Tibial nerve (tissue), 4 donors: ENCODE measurements at places on chromosomes 16 and 17. TPM values are rescaled to one million over a fixed set of nuclear protein-coding genes. Genes with fewer than 3 reads are reported as not detected.

The KRT38 gene
- total RNA-seq, result not detected

The SULT1A4 gene
- total RNA-seq, result 3.5 TPM

DNA sequence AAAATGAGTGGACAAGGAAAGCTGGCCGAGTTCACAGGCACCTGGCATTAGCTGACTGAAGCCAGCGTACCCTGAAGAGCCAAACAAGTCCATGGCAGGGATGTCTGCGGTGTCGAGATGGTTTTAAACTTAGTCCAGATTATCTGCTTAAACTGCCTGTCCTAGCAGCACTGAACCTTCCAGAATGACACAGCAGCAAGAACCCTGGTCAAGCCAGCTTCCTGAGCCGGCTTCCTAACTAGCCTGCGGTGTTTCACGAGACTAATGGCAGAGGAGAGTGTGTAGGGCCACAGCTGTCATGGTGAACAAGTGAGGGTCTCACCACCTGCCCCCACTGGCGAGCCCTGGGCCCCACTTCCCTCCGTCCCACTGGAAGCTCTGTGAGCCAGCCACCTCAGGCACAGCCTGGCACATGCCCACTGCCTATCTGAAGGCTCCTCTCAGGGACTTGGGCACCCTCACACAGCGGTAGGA lies 28.8 kb upstream of the MTSS2 start:
- no peak for DNase-seq

GRCh38 chr16:17166095-17166494 lies 304.7 kb downstream of the XYLT1 start:
- DNase-seq, result no peak

GRCh38 chr16:12543700-12544476 lies 259.8 kb downstream of the CPPED1 start:
- DNase-seq, result no peak

The CLEC18C gene
- total RNA-seq, result 1.1 TPM

DNA sequence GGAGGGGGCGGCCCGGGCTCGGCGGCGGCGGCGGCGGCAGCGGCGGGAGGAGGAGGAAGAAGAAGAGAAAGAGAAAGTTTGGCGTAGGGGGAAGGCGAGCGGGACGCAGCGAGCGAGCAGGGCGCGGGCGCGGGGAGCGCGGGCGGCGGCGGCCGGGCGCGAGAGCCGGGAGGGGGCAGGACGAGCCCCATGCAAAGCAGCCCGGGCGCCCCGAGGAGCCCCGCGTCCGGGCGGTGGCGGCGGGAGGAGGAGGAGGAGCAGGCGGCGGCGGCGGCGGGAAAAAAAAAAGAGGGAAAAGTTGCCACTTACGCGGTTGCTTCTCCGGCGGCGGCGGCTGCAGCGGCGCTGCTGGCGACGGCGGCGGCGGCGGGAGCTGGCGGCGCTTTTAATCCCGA lies 10.3 kb upstream of the ZFHX3 start:
- no peak for DNase-seq

GRCh38 chr17:51805765-51806164 lies 352.7 kb downstream of the CA10 start:
- no peak for DNase-seq

The PPP1R27 gene
- not detected for total RNA-seq

The OR3A3 gene
- total RNA-seq, result not detected

GRCh38 chr17:40937384-40937819 lies at the start of gene KRT23:
Gene KRT23, minus strand, starts transcription at chr17:40937646. Its CDS starts 1,043 bp downstream, at chr17:40936603.
- no peak for DNase-seq

GRCh38 chr17:17155568-17155967 lies 50.6 kb downstream of the PLD6 start:
- DNase-seq, result no peak

- DNase-seq, result no peak
Measured at GRCh38 chr16:58821886-58822285, 87.8 kb upstream of the GOT2 start.

DNA sequence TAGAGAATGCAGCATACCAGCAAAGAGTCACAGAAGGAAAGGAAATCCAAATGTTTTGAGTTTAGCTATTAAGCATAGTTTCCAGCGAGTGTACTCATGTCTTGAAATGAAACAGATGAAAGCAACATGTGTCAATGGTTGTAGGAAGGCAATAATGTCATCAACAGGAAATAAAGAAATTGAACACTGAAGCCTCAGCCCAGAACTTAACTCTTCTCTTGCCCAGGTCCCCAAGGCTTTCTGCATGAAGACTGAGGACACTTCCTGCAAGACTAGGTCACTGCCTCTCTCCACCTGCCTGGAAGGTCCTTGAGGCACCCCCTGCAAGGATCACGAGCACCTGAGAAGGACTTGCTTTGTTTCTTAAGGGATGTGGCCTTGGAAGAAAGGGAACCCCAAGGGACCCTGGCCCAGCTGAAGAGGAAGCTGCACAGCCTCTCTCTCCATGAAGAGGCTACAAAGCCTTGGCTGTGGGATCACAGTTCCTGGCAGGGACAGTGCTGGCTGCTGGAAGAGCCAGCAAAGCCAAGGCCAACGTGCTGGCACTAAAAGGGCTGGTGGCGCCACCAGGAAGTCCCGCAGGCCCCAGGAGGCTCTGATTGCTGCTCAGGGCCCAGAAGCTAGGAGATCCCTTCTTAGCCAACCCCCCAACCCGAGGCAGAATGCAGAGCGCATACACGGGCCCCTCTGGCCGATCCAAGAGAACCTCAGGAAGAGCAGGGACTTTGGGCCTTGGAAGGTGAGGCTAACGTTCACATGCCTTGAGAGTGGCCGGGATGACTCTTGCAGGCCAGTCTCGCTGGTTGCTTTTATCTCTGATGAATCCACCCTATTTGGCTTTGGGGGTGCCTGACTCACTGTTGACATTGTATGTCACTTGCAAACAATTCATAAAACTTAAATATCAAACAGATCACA lies 23.4 kb upstream of the AXIN2 start:
- DNase-seq, result no peak

The GJC1 gene
- 9.6 TPM for total RNA-seq

GRCh38 chr17:37518826-37519225 lies 29.1 kb downstream of the DUSP14 start:
- no peak for DNase-seq

DNA sequence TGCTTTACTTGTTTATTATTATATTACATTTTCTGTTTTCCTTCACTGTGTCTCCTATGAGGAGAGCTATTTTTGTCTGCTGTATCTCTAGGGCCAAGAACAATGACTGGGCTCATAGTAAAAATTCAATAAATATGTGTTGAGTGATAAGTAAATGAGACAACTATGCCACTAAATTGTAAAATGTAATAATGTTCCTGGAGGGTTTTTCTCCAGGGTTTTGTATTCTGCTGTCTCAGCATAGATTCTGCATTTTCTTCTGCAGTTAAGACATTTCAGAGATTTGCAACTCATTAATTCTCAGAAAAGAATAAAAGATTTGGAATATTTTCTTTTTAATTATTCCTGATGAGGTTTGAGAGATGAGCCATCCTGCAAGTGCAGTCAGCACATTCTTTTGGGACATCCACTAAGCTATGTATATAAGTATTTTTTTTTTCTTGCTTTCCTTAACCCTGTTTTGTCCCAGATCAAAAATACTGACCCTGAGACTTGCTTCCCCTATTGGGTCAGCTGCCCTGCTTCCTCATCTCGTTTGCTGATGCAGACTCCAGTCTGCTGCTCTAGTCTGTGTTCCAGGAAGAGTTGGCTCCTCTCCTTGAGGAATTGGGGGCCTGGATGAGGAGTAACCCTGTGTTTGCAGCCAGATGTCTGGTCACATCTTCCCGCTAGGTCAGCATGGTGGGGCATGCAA lies 122.9 kb downstream of the ABCA8 start:
- no peak for DNase-seq

GRCh38 chr17:7440113-7440833 lies 961 bp downstream of the FGF11 start:
- DNase-seq, result no peak
